Activated CD4-positive, alpha-beta T cell treated with anti-CD3 and anti-CD28 coated beads, Interleukin-2, amount 10 ng/mL, durations not matched to agents 7 days and 5 days (primary cell): ENCODE measurements at places on chromosomes 7 and 10.

- no peaks in the 10 kb centered on the region for H3K4me1 ChIP-seq
- DNase-seq = no peak
- H3K27me3 ChIP-seq = no peaks in the 10 kb centered on the region
- peaks cover 11% of the 10 kb centered on the region for H3K36me3 ChIP-seq
- H3K27ac ChIP-seq = no peak overlapping the region
Measured at GRCh38 chr7:124856299-124856888, 73.2 kb downstream of the POT1 start.

GRCh38 chr7:36131026-36131425, 22.0 kb upstream of the EEPD1 start:
- H3K4me3 ChIP-seq = no peak overlapping the region
- H3K27me3 ChIP-seq = peaks cover 3% of the 10 kb centered on the region
- H3K36me3 ChIP-seq = no peaks in the 10 kb centered on the region
- DNase-seq = no peak

DNA sequence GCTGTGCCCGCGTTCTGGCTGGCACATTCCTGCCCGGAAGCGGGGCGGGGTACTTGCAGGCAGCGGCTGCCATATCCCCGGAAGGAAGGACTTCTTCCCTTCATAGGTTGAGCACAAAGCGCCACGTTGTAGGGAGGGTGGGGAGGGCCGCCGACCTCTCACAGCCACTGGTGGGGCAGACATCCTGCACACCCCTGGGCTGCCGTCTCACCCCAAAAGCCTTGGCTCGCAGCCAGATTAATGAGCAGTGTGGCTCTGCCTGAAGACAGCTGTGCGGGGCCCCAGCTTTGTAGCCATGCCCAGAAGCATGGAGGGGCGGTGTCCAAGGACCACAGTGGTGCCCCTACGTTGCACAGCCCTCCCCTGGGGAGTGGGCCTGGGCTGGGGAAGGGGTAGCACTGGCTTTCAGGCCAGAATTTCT, 54.3 kb upstream of the DPYSL4 start:
- H3K27me3 ChIP-seq = peaks cover 2% of the 10 kb centered on the region
- H3K4me1 ChIP-seq = no peaks in the 10 kb centered on the region
- no peaks in the 10 kb centered on the region for H3K36me3 ChIP-seq
- DNase-seq = no peak

DNA sequence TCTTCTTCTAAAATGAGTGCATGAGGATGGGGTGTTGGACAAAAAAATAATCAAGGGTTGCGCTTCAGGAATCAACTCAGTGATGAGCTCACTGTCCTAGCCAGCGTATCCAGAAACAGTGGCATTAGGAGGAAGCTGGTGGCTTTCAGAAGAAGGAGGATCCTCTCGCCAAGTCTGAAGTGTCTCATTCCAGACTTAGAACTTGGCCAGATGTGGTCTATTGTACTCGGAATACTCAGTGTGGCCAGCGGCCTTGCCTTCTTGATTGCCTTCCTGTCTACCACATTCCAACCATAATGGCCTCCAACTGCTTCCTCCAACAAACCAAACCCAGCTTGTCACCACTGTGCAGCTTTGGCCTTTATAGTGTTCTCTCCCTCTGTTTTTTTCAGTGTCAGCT, 732.4 kb downstream of the KCNMA1 start:
- H3K27ac ChIP-seq = no peak overlapping the region
- H3K27me3 ChIP-seq = no peaks in the 10 kb centered on the region
- no peaks in the 10 kb centered on the region for H3K36me3 ChIP-seq

GRCh38 chr10:111207500-111207899, 130.7 kb downstream of the ADRA2A start:
- no peak overlapping the region for H3K4me3 ChIP-seq
- DNase-seq = peak; percentile 18
- H3K27me3 ChIP-seq = peaks cover 4% of the 10 kb centered on the region
- no peaks in the 10 kb centered on the region for H3K36me3 ChIP-seq
- H3K27ac ChIP-seq = no peak overlapping the region
- no peaks in the 10 kb centered on the region for H3K4me1 ChIP-seq

- DNase-seq = no peak
- no peak overlapping the region for H3K4me3 ChIP-seq
- no peaks in the 10 kb centered on the region for H3K27me3 ChIP-seq
- no peaks in the 10 kb centered on the region for H3K36me3 ChIP-seq
- no peak overlapping the region for H3K27ac ChIP-seq
Measured at GRCh38 chr7:123329988-123330643, 130.3 kb upstream of the SLC13A1 start.
